ENCODE measurements at places on chromosomes 4 and X.
A peak's percentile ranks its signal among the peaks of the same experiment; 100 is the strongest.

- DNase-seq = no peak
Measured at GRCh38 chrX:23373129-23373804, 38.6 kb downstream of the PTCHD1 start.

DNA sequence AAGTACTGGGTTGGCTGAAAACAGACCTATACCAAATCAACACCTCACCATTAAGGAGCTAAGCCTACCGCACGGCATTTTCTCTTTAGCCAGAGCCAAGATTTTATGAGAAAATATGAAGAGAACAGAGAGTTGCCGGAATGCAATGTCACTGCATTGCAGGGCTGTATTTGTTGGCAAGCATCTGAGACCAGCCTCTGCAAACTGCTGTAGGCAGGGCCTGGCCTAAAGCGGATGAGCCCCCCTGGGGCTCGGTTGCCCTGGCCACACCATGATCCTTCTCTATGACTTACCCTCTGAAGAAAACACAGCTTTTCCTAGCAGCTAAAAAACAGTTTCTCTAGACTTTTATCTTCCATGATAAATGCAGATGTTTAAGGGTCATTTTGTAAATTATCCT is 120.5 kb upstream of the SORBS2 start:
- DNase-seq = no peak

DNA sequence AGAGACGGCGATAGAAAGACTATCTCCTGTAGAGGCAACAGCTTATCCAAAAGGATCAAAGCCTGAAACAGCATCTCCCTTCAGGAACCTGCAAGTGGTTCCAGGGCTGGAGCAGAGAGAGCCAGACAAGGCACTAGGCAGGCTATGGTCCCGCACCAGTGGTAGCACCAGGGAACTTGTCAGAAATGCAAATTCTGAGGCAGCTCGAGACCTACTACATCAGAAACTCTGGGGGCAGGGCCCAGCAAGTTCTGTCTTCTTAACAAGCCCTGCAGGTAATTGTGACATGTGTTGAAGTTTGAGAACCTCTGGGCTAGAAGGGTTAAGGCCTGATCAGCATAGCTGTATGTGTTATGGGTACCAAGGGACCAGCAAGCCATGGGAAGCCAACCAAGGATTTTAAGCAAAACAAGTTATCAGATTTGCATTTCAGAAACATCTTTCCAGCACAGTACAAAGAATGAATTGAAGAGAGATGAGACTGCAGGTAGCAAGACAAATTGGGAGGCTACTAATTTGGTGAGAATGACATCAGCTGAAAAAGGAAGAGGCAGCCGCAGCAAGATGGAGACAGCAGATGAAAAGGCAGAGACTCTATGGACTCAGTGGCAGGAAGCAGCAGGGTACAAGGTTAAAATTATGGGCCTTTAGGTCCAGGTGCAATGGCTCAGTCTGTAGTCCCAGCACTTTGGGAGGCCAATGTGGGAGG is 139.7 kb downstream of the TSPAN5 start:
- no peak for DNase-seq

DNA sequence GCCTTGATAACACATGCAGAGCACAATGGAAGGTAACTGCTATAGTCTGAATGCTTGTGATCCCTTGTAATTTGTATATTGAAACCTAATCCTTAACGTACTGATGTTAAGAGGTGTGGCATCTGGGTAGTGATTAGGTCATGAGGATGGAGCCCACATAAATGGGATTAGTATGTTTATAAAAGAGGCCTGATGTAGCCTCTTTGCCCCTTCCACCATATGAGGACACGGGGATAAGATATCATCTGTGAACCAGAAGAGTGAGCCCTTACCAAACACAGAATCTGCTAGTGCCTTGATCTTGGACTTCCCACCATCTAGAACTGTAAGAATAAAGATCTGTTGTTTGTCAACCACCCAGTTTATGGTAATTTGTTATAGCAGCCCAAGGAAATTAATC is 1074.2 kb upstream of the INTU start:
- DNase-seq = no peak

- no peak for DNase-seq
Measured at GRCh38 chrX:9767375-9767774, 1.7 kb upstream of the GPR143 start.

DNA sequence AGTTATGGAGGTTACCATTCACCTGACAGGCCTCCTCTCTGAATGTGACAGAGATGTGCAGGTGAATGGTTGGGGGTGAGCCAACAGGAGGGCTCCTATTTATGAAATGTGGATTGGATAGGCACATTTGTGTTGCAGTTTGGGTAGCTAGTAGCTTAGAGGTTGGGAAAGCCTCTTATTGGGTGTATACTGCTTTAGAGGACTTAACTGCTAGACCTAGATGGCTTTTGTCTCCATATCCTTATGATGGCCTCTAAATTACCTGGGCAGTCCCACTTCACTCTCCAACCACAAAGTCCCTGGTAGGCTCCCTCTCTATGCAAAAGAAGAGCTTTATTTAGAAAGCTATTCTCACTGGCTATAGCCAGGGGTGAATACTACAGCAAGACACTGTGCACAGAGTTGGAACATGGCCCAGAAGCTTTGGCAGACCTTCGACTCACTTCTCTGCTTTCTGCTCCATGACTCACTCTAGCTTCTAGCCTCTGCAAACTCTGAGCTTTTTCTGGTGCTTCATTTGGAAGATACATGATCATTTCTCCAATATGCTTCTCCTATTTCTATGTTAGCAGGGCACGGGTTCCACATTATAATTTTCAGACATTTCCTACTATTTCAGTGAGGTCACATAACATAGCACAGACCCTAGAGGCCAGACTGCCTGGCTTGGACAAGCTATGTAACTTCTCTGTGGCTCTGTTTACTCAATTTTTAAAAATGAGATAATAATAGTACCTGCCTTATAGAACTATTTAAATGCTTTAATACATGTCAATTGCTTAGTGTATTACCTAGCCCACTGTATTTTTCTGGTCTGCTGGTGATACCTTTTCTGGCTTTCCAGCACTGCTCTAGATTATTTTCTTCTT is 6.0 kb upstream of the VGLL1 start:
- DNase-seq = no peak

DNA sequence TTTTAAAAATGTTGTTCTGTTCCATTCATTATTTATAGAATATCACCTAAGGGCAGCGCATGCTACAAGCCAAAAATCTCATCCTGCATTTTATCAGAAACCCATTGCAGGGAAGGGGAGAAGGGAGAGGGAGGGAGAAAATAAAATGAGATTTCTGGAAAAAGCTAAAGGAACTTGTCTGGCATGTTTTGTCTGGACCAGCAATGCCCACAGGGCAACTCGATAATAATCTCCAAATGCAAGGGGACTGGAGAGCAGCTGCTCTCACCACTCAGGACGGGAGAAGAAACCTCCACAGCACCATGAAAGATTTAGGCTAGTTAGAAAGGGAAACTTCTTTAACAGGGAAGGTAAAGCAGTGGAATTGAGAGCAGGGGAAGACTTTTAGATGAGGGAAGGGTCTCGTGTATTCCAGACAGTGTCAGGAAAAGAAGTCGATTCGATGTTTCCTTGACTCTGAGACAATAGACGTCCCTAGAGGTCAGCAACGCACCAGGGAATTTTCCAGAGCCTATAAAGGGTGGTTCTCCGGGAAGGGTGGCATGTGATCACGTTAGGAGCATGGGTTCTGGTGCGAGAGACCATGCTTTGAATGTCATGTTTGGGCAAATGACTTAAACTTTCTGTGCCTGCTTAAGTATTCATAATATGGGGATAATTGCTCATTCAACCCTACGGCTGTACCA is 132.2 kb upstream of the NDP start:
- no peak for DNase-seq

GRCh38 chr4:1099684-1100335 is 13.6 kb downstream of the RNF212 start:
- no peak for DNase-seq

DNA sequence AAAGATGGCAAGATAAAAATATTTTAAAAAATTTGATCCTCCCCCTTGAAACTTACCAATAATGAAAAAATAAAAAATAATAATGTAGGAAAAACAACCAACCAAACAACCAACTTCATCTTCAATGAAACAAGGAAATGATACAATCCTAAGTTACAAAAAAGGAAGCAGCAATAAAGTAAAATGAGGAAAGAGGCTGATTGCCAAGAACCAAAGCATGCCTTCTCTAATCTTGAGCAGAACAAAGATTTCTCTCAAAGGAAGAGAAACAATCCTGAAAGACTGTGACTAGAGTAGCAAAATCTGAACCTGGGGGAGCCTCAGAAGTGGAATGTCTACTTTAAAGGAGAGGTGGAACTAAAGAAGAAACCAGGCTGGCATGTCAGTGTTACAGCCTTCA is 10.9 kb upstream of the WDFY3 start:
- no peak for DNase-seq

DNA sequence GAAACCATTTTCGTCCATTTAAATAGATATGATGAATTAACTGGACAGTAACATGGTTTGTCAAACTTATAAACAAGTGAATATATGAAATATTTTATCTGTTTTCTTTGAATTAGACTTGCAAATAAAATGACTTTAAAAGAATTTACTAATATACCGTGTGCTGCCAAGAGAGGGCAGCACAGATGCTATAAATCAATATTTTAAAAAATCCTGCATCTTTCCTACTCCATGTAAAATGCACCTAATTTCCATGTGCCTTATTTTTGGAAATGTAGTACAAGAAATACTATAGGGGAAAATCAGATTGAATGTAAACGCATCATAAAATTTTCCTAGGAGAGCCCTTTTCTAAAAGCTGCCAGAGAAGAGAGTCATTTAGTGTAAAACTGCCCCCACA is 62.2 kb downstream of the PRKX start:
- DNase-seq = peak; percentile 0

GRCh38 chrX:22373766-22374165 is 101.1 kb downstream of the CBLL2 start:
- DNase-seq = no peak

DNA sequence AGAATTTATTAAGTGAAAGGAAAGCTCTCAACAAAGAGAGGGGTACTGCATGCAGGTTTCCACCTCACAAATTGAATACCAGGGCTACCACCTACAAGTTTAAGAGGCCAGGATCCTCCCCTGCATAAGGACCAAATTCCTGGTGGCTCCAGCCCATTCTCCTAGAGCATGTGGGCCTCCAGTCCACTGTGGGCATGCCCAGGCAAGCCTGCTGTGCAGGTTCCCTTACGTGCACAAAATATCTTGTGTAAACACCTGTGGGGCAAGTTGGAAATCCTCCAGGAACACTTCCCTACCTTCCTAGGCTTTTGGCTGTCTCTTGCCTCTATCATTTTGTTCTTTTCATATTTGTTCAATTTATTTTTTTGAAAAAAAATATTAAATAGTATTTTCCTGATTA is 724.3 kb downstream of the ARAP2 start:
- peak; percentile 10 for DNase-seq

DNA sequence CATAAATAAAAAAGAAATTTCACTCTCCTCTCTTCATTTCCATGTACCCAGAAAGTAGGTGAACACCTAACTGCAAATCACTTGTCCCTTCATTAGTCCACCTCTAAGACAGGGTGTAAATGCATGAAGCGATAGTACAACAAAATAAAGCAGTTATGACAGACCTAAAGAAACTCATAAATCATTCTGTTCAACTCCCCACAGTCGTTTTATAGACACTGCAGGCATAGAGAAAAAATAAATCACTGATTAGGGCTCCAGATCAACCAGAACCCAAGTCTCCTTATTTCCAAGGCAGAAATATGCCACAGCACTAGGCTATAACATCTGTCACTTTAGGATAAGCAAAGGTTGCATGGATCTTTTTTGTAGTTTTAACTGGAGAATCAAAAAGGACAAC is 3.0 kb downstream of the RASGEF1B start:
- no peak for DNase-seq

DNA sequence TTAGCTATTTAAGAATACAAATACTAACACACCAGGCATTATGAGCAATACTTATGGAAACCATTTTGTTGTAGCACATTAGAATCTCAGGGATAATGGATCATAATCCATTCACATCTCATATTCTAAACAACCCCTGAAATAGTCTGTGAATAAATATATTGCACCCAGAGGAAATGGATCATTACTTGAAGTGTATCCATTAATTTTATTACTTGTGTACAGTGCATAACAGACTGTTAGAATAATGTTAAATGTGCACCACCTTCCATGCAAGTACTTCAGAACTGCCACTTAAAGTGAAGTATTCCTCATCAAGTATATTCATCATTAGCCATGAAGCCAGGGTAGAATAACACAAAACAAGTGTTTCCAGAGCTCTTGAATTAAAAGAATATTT is 715.5 kb downstream of the DMD start:
- no peak for DNase-seq

- no peak for DNase-seq
Measured at GRCh38 chr4:77201343-77201742, 44.3 kb downstream of the CCNG2 start.

GRCh38 chr4:171390626-171391025 is 422.6 kb upstream of the GALNTL6 start:
- DNase-seq = no peak

GRCh38 chr4:175051974-175052373 is 133.8 kb downstream of the ADAM29 start:
- no peak for DNase-seq

- DNase-seq = no peak
Measured at GRCh38 chrX:50799531-50799961, 14.4 kb downstream of the SHROOM4 start.

DNA sequence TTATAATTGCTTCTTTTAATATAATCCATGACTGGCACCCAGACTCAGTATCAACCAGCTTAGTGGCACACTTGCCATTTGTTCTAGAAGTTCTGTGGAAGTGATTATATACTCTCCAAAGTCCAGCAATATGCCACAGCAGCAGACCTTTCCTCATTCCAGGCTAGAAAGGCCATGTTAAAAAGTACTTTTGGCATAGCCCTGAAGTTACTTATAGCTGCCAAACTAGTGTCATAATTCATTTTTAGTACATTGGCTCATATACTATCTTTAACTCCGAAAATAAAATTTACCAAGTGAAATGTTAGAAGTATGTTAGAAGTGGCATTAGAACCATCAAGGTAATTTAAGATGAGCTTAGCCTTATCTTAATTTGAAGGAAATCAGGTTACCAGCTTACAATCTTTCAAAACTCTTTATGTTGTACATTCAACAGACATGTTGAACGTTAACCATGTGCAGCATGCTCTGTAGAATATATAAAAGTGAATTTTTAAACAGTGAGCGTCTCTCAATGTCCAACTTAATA is 714.2 kb upstream of the LCORL start:
- DNase-seq = no peak
